ENCODE measurements at places on chromosomes 3 and 15. TPM values are rescaled to one million over a fixed set of nuclear protein-coding genes. Genes with fewer than 3 reads are reported as not detected.

The GNAT1 gene
- not detected for total RNA-seq

The ATP10A gene
- total RNA-seq: 0.49 TPM

The UPK1B gene
- total RNA-seq: 0.16 TPM

The COL6A5 gene
- not detected for total RNA-seq

The CIB2 gene
- 2.4 TPM for total RNA-seq

The PDZRN3 gene
- 0.19 TPM for total RNA-seq

The CALML4 gene
- total RNA-seq: 4.4 TPM

The SEMA3G gene
- total RNA-seq: 6.8 TPM

The GPR176 gene
- 15.7 TPM for total RNA-seq

The FEZF2 gene
- not detected for total RNA-seq
